Activated gamma-delta T cell treated with anti-CD3 and anti-CD28 coated beads, Interleukin-2, amount 50 U/mL, for 16 hours (primary cell): ENCODE measurements at places on chromosomes 12 and 14.
A peak's percentile ranks its signal among the peaks of the same experiment; 100 is the strongest.

GRCh38 chr14:20376071-20376588 is 32.7 kb downstream of the PARP2 start:
- DNase-seq = no peak

- DNase-seq = no peak
These were observed 13.3 kb upstream of the LRRC10 start for GRCh38 chr12:69623970-69624369.

DNA sequence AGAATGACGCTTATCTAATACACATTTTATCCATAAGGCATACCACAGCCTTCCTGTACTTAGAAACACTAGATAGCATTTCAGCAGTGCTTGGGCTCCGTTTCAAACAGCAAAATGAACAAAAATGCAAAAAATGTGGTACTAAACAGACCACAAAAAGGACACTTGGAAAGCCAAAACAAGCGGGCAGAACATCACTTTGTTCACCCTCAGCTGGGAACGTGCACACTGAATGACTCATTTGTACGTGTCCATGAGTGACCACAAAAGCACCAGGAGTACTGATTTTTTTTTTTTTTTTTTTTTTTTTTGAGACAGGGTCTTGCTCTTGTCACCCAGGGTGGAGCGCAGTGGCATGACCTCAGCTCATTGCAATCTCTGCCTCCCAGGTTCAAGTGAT is 8.9 kb upstream of the FOXN3 start:
- DNase-seq = no peak

DNA sequence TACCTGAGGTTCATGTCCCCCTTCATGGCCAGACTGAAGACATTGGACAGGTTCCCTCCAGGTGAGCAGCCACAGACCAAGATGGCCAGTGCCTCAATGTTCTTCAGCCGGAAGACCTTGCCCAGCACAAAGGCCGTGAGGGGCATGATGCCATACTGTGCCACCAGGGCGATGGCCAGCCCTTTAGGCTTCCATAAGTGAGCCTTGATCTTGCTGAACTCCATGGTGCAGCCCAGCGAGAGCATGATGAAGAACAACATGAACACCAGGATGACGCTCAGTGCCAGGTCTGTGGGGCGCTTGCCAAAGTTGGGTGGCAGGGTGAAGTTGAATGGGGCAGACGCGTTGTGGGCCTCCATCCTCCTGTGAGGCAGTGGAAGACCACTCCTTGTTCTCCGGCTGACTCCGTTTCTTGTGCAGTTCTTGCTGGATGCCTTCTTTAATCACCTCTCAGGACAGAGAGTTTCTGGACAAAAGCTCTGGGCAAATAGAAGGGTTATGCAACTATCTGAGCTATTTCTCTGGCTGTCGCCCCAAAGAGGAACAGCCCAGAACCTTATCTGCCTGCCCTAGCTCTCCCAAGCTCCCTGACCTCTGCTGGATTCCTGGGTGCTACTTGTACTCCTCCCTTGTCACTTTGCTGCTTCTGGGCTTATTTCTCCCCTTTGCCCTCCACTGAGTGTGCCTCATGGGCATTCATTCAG is at the start of gene SLC10A1:
Gene SLC10A1, minus strand, starts transcription at position 445 of the 704 bp plus-strand sequence. Its CDS starts 86 bp downstream, at position 359.
- no peak for DNase-seq

DNA sequence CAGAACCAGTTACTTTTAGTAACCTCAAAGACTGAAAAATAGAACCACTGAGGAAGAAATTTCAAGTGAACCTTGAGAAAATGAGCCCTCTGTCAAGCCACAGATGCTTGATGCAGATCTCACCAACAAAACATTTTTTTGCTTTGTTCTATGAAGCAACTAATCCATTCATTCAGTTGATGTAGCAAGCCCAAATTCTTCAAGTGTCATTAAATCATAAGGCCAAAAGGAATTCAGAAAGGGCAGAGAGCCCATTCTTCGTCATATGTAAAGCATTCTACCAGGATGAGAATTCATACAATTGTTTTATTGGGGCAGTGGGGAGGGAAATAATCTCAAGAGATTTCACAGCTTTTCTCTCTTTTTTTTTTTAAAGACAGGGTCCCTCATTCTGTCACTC is 218.0 kb upstream of the RGS6 start:
- no peak for DNase-seq

DNA sequence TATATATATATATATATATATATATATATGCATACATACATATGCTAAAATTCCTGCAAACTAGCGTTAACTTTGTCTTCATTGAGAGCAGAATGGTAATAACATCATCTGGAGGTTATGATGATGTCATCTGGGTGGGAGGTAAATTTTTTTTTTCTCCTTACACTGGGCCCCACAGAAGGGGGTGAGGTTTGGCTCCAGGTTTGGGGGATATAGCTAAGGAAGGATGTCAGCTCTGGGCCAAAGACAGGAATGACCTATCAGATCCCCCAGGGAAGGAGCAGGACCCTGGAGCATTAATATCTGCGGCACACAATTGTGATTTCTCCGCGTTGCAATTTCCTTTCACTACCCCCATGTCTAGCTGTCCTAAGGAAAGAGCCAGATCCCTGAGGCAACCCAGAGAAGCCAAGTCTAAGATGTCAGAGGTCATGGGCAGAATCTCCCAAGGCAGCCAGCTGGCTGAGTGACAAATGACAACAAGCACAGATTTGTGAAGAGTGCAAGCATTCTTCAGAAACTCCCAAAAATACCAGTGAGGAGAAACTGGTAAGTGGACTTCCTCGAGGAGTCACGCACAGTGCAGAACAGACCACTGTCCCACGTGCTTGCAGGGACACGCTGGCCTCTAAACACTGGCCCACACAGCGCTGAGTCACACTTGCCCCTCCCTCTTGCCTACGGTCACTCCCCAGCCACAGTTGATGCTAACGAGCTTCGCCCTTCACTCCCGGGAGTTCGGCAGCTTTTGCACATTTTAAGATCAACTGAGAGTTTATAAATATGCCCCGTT is 9.9 kb downstream of the UBC start:
- DNase-seq = no peak

GRCh38 chr14:101827286-101827685 is 65.8 kb downstream of the PPP2R5C start:
- DNase-seq = no peak

GRCh38 chr12:4137441-4137840 is 136.1 kb upstream of the CCND2 start:
- DNase-seq = no peak

DNA sequence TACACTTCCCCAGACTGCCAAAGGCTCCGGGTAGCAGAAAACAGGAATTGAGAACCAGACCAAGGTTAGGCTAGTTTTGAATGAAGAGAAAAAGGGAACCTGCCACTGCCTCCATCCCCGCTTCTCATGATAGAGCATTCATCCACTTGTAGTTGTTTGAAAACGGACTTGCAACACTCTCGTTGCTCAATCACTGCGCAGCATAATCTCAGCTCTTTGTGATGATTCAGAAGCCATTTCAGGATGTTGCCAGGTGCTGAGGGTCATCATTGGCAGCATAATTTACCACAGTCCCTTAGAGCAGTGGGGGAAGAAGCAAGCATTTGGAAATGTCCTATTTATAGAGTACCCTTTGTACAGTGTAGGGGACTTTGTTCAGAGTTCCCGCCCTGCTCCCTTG is 25.6 kb downstream of the KCNK13 start:
- DNase-seq = no peak

DNA sequence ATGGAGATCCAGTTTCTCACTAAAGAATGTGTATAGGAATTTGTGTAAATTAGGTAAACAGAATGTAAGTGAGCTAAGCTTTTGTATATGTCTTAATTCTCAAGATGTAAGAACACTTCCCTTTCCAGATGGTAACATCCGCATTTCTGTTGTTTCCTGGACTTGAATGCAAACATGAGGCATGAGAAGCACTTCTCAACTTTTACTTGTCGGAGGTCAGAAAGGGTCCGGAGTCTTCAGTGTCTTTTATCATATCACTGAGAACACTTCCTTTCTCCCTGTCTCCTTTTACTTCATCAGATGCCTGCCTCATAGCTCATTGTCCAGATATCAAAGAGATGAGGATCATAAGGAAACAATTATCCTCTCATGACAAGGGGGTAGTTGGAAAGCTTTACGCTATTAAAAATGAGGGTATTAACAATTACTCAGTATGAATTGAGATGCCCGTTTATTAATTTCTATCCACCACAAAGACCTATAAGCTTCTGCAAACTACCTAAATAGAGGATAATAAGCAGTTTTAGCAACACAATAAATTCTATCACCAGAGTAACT is 214.1 kb upstream of the FLRT2 start:
- no peak for DNase-seq

- no peak for DNase-seq
These were observed 491.2 kb upstream of the FLRT2 start for GRCh38 chr14:85038526-85039352.

DNA sequence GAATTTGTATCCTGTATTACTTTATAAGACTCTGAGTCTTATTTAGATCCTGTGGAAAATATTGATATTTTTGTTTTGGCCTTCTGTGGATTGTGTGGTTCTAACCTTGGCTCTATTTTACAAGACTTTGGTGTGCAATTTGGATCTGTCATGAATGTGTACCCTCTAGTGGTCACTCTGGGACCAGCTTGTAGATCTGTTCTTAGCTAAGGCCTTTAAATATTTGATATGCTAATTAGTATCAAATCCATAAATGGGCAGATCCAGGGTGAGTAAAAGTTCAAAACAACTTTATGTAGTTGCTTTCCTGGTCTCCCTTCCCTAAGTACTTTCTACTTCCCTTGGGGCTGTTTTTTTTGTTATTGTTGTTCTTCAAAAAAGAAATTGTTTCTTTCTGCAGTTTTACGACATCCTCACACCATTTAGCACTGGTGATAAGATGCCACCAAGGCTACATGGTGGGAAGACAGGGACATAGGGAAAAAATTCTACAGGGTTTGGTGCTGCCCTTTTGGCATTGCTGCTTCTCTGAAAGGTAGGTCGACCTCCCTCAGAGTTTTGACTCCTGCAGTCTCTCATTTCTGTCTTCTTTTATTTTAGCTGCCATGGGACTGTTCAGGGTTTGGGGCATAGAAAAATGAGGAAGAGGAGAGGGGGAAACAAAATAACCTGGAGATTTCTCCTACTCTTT is 238.5 kb downstream of the GPHN start:
- no peak for DNase-seq

- DNase-seq = no peak
These were observed 20.1 kb downstream of the RACGAP1 start for GRCh38 chr12:50005175-50005574.

DNA sequence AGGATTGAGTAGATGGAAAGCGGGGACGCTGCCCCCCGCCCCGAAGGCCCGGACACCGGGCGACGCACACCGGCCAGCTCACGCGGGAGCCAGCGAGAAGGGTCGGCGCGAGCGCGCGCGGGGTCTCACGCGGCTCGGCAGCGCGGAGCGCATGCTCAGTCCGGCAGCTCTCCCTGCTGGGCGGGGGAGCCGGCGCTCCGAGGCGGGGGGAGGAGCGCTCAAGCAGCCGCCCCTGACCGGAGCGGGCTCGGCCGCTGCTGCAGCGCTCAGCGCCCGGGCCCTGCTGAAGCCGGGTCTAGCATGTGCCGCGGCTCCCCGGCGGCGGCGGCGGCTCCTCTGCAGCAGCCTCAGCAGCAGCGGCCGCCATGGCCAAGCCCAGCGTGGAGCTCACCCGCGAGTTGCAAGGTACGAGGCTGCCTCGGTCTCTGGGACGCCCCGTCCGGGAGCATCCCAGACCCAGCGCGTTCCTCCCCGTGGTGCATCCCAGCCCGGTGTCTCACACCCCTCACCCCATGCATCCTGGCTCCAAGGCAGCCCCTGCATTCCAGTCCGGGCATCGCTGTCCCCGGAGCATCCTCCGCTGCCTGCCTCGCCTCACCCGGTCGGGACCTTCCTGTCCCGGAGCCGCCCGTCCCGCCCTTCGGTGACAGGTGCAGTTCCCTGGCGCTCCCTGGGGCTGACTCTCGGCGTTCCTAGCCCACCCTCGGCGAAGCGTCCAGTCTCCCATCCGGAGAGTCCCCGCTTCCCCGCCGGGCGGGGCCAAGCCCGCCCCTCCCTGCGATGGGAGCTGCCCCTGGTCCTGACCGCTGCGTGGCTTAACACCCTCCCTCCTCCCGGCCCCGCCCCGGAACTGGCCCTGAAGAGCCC is at the start of gene CARMIL3:
Gene CARMIL3, plus strand, starts transcription at position 221 of the 867 bp plus-strand sequence. Its CDS starts 145 bp downstream, at position 366.
- DNase-seq = peak; percentile 36

DNA sequence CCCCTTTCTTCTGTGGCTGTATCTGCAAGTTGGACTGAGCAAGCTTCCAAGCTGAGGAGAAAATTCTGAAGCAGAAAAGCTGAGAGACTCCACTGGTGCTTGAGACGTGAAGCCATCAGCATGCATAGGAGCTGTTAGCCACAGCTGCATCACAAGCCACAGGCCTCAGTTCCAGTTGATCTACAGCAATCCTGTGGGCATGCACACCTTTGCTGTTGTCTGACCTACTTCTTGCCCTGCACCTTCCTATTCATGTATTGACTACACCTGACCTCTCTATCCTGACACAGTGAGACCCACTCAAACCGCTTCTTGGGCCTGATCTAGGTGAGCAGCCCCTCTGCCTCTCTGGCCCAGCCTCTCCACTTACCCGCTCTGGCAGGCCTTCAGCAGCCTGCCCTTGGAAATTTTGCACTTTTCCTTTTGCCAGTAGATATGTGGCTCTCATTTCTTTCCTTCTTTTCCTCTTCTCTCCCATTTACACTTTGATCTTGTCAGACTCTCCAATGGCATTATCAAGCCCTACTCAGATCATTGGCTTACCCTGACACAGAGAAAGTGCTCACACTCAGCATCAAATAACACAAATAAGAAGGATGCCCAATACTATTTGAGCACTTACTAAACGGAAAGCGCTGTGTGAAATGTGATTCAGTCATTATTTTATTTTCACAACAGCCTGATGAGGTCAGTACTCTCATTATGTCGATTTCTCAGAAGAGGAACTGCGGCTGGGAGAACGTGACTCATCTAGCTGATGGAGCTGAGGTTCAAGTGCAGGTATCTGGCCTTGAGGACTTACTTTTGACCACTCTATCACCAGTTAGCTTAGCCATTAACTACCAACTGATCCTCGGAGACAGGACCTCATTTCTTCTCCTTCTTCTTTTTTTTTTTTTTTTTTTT is 21.9 kb upstream of the PTGR2 start:
- DNase-seq = no peak

DNA sequence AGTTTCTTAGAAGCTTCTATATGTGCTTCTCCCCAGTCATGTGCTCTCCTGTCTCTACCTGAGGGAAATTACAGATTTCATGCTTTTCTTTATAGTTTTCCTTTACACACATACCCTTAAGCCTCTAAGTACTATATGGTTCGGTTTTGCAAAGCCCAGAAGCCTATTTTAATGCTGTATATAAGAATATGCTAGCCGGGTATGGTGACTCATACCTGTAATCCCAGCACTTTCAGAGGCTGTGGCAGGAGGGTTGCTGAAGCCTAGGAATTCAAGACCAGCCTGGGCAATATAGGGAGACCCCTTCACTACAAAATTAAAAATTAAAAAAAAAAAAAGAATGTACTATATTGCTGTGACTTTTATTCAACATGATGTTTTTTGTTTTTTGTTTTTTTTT is 15.4 kb downstream of the DGLUCY start:
- DNase-seq = no peak

DNA sequence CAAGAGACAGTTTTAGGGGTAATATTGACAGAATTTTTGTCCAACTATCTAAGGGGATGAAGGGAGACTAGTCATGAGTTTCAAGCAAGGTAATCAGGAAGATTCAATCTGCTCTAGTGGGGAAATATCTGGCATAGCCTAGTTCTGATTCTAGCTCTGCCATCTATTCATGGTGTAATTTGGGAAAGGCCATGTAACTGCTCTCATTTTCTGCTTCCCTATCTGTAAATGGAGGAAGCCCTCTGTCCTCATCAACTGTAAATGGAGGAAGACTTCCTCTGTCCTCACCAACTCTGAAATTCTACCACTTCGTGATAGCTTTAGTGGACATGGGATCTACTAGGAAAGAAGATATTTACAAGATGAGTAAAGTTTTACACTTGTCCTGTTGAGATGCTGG is 37.9 kb downstream of the BHLHE41 start:
- DNase-seq = no peak
